Colonic mucosa (tissue), 4 donors: ENCODE measurements at places on chromosomes 7 and 10. TPM values are rescaled to one million over a fixed set of nuclear protein-coding genes. Genes with fewer than 3 reads are reported as not detected.

GRCh38 chr7:147653456-147653855 is 937.1 kb upstream of the C7orf33 start:
- H3K36me3 ChIP-seq: no peaks in the 10 kb centered on the region
- H3K4me3 ChIP-seq: no peak overlapping the region
- no peaks in the 10 kb centered on the region for H3K4me1 ChIP-seq
- no peak for DNase-seq

ZDHHC4 gene
- total RNA-seq: 34.8 TPM

OR9A2 gene
- not detected for total RNA-seq

DENND2A gene
- total RNA-seq: 7.4 TPM

TMEM176B gene
- 256 TPM for total RNA-seq

FRA10AC1 gene
- 19.4 TPM for total RNA-seq

GRCh38 chr7:21367537-21367936 is 60.3 kb upstream of the SP4 start:
- H3K27ac ChIP-seq: no peak overlapping the region
- no peaks in the 10 kb centered on the region for H3K36me3 ChIP-seq
- no peak overlapping the region for H3K4me3 ChIP-seq
- H3K27me3 ChIP-seq: no peaks in the 10 kb centered on the region
- no peaks in the 10 kb centered on the region for H3K4me1 ChIP-seq
- no peak for DNase-seq

DNA sequence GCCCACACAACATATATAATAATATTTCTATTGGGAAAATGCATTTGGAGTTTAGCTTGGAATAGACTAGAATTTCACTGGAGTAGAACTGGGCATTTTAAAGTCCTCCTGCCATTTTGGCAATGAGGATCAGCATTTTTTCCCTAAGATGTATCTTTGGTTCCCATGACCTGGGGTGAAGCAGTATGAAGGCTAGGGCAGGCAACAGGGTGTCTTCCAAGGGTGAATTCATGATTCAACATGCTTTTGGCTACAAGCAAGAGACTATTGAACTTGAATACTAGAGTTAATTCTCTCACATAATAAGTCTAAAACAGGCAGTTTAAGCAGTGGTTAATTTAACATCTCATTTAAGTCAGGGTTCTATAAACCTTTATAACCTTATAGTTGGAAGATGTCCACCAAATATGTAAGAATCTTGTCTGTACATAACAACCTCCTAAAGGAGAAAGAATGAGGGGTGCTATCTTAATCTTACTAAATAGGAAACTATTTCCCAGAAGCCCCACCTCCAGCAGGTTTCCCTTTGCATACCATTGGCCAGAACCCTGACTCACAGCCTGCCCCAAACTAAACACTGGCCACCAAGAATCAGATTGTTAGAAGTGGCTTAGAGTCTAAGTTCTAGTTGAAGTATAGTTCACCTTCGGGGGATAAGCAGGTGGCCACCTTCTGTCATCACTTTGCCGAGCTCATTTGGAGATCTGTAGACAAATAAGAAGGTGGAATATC is 96.0 kb upstream of the PRPS1L1 start:
- H3K36me3 ChIP-seq: no peaks in the 10 kb centered on the region
- no peak for DNase-seq
- no peak overlapping the region for H3K4me3 ChIP-seq
- H3K27ac ChIP-seq: no peak overlapping the region
- no peaks in the 10 kb centered on the region for H3K27me3 ChIP-seq

DNA sequence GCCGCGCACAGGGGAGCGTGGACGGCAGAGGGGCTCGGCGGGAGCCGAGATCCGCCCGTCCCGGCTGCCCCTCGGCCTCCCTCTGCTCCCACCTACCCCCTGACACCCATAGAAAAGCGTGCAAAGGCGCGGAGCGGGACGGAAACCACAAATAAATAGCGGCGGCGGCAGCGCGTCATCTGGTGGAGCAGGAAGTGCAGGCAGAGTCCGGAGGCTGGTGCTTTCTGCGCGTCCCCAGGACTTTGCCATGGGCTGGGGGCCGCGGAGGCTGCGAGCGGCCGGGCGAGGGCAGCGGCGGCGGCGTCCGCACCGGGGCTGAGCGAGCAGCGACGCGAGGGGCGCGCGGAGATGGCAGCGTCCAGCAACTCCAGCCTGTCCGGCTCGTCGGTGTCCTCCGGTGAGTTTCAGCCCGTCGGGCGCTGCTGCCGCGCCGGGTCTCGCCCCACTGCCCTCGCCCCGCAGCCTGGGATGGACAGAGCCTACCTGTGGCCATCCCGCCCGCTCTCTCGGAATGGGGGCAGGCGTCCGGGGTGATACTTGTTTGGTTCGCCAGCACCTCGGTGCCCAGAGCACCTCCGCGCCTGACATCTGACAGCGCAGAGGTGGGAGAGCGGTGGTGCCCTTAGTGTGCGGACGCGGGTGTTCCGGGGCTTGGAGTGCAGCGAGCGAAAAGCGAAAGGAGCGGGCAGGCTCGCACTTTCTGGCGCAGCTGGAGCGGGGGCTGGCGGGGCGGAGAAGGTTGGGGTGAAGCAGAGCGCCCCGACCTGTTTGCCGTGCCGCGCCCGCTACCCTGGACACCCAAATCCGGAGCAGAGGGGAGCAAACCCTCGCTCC is at the start of gene CHN2:
Gene CHN2, plus strand, starts transcription at position 182 of the 834 bp plus-strand sequence.
- DNase-seq: peak; percentile 76
- H3K4me3 ChIP-seq: peak within 1 kb of the TSS; percentile 75
- H3K4me1 ChIP-seq: no peaks in the 10 kb centered on the region
- H3K36me3 ChIP-seq: no peaks in the 10 kb centered on the region
- no peaks in the 10 kb centered on the region for H3K27me3 ChIP-seq

- DNase-seq: no peak
- peak overlapping the region; percentile 7 for H3K27ac ChIP-seq
- no peaks in the 10 kb centered on the region for H3K27me3 ChIP-seq
Measured at GRCh38 chr7:155953501-155953778, 141.2 kb upstream of the SHH start.

- no peaks in the 10 kb centered on the region for H3K4me1 ChIP-seq
- H3K27ac ChIP-seq: no peak overlapping the region
Measured at GRCh38 chr7:107482571-107482970, 12.7 kb downstream of the GPR22 start.
